ENCODE measurements at places on chromosomes 4 and X. TPM values are rescaled to one million over a fixed set of nuclear protein-coding genes. Genes with fewer than 3 reads are reported as not detected.
A peak's percentile ranks its signal among the peaks of the same experiment; 100 is the strongest.

GRCh38 chr4:185912779-185913178 lies 100.8 kb upstream of the SORBS2 start:
- no peaks in the 10 kb centered on the region for H3K27me3 ChIP-seq
- no peak overlapping the region for H3K4me3 ChIP-seq

The GAGE12E gene
- polyA plus RNA-seq: not detected

GRCh38 chrX:70336767-70337166 lies 46.9 kb downstream of the KIF4A start:
- no peaks in the 10 kb centered on the region for H3K4me1 ChIP-seq
- no peak overlapping the region for H3K27ac ChIP-seq
- no peak for DNase-seq
- H3K27me3 ChIP-seq: no peaks in the 10 kb centered on the region
- peaks cover under 1% of the 10 kb centered on the region for H3K36me3 ChIP-seq

The EFNB1 gene
- 7.5 TPM for polyA plus RNA-seq

DNA sequence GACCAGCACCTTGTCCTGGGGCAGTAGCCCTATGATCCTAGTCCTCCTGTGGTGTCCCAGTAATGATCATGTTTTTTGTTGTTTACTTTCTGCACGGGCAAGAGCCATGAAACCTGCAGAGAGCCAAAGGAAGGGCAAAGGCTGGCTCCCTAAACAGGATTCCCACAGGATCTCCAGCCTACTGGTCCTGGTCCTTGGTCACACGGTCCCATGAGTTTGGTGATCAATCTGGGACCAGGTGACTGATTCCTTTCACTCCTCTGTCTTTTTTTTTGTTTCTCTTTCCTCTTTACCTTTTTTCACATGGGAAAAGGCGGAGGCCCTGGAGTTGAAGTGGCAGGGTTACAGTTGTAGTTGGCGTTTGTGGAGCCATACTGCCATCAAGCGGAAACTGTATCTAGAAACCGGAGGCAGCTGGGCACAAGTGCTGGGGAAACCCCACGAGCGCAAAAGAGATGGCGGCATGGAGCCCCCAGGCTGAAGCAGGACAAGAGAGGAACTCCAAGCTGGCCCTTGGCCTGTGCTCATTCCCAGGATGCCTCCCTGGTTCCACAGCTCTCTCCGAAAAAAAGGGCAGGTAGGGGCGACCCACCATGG lies 34.6 kb downstream of the NBDY start:
- H3K27ac ChIP-seq: peak overlapping the region; percentile 16
- H3K4me1 ChIP-seq: peaks cover 15% of the 10 kb centered on the region
- H3K36me3 ChIP-seq: peaks cover 3% of the 10 kb centered on the region
- H3K27me3 ChIP-seq: no peaks in the 10 kb centered on the region

DNA sequence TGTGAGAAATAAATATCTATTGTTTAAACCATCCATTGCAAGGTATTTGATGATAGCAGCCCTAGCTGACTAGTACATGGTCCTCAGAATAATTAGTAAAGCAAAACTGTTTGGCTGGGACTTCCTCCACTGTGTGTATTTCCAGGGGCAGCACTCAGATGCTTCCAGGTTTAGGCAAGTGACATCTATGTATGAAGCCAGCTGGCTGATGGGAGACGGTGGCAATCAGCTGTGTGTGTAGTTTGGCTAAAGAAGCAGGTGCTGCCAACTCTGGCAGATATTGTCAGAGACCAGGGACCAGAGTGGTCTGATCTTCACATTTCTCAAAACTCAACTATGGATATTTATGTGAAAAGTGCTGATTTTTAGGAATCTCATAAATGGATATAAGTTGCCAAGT lies 19.1 kb downstream of the HS3ST1 start:
- H3K27me3 ChIP-seq: no peaks in the 10 kb centered on the region
- H3K27ac ChIP-seq: no peak overlapping the region
- no peak overlapping the region for H3K4me3 ChIP-seq
- H3K4me1 ChIP-seq: no peaks in the 10 kb centered on the region
- H3K36me3 ChIP-seq: no peaks in the 10 kb centered on the region

DNA sequence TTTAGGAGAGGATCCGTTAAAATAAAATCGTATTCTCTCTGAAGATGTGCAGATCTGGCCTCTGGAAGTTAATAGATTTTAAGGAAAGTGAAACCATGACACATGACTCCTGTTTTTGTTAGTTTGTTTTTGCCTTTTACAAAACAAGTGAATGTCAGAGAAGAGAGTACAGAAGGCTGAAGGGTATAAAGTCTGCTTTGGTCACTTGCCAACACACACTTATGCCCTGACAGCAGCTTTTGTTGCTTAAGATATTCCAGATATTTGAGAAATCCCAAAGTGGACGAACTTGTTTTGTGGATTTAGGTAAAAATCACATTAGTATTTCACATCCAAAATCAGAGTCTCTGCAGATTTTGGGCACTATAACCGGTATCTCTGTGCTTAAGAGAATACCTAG lies 192.4 kb upstream of the RASGEF1B start:
- no peaks in the 10 kb centered on the region for H3K4me1 ChIP-seq
- H3K36me3 ChIP-seq: no peaks in the 10 kb centered on the region
- DNase-seq: no peak
- no peaks in the 10 kb centered on the region for H3K27me3 ChIP-seq
- H3K27ac ChIP-seq: no peak overlapping the region

GRCh38 chrX:120485315-120485637 lies 16.2 kb upstream of the LAMP2 start:
- no peaks in the 10 kb centered on the region for H3K36me3 ChIP-seq
- H3K27me3 ChIP-seq: peaks cover 4% of the 10 kb centered on the region
- peak overlapping the region; percentile 70 for H3K27ac ChIP-seq
- peak overlapping the region; percentile 46 for H3K4me3 ChIP-seq
- no peak for DNase-seq

The XG gene
- polyA plus RNA-seq: 0.76 TPM

The PLK4 gene
- 10.3 TPM for polyA plus RNA-seq

The CENPU gene
- 9.6 TPM for polyA plus RNA-seq

GRCh38 chrX:40646489-40647306 lies 663 bp downstream of the CXorf38 start:
- H3K27ac ChIP-seq: peak overlapping the region; percentile 67
- peak overlapping the region; percentile 86 for H3K4me3 ChIP-seq

DNA sequence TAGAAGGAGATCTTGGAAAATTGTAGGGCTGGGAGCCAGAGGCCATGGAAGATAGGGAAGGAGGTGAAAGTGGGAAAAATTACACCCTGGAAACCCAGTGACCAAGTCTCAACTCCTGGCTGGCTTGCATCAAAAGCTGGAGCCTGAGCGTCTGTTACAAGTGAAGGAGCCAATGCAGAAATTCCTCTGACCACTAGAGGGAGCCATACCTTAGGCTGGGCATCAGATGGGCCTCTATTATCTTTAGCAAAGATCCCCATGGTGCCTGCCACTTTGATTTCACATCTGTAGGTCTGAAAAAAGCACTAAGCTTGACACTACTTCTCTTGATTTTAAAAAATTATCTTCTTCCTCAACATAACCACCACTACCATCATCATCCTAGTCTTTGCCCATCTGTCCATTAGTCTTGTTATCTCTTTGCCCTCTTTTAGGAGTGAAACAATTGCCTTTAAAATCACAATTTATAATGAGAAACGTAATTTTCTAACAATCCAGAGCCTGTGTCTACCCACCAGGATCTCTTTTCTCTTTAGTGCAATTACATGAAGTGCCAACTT lies 62.9 kb downstream of the ANAPC4 start:
- no peaks in the 10 kb centered on the region for H3K36me3 ChIP-seq
- H3K4me1 ChIP-seq: no peaks in the 10 kb centered on the region
- no peak overlapping the region for H3K4me3 ChIP-seq
- H3K27me3 ChIP-seq: no peaks in the 10 kb centered on the region
- DNase-seq: peak; percentile 71
- no peak overlapping the region for H3K27ac ChIP-seq

The DCX gene
- polyA plus RNA-seq: 0.26 TPM

The RTL9 gene
- 0.02 TPM for polyA plus RNA-seq

- DNase-seq: no peak
- H3K27me3 ChIP-seq: no peaks in the 10 kb centered on the region
- H3K27ac ChIP-seq: no peak overlapping the region
- peaks cover 5% of the 10 kb centered on the region for H3K4me1 ChIP-seq
- no peaks in the 10 kb centered on the region for H3K36me3 ChIP-seq
These were observed 71.3 kb upstream of the ACSL1 start for GRCh38 chr4:184896868-184897715.

DNA sequence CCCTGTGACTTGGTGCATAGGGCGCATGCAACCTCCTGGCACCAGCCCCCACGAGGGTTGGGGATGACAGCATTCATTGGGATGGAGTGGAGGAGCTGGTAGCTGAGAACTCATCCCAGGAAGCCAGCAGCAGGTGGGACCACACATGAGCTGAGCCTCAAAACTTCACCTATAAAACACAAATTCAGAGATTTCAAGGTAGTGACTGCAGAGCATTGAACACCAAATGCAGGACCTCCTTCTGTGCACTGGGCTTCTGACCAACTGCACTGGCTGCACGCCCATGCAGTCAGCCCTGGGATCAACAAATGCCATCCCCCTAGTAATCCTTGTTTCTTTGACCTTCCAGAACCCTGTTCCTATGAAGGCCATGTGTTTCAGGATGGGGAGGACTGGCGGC lies 197.8 kb downstream of the FRAS1 start:
- no peaks in the 10 kb centered on the region for H3K4me1 ChIP-seq
- H3K27me3 ChIP-seq: no peaks in the 10 kb centered on the region
- no peak overlapping the region for H3K27ac ChIP-seq
- H3K36me3 ChIP-seq: peaks cover 17% of the 10 kb centered on the region

DNA sequence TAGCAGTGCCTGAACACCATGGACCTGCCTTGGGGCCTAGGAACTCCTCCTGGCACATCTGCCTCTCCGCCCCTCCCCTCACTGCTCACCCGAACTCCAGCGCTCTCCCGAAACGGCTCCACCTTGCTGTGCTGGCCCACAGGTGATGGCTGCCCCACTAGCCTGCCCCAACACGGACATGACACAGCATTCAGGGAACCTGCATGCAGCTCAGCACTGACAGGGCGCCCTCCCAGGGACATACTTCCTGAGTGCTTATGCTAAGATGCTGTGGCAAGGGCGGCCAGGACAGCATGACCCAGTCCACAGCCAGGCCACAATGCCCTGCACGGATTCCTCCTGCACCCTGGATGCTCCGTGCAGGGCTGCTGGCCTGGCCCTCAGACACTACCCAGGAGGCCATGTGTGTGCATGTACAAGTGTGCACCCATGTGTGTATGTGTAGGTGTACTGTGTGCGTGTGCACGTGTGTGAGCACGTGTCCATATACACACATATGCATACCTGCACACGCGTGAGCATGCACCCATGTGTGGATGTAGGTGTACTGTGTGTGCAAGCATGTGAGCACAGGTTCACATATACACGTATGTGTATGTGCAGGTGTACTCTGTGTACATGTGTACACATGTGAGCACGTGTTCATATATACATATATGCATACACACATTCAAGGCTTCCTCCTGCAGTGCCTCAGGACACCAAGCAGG lies 6.0 kb downstream of the TMEM271 start:
- no peak overlapping the region for H3K4me3 ChIP-seq
- no peak for DNase-seq
- H3K27me3 ChIP-seq: peaks cover 35% of the 10 kb centered on the region
- no peaks in the 10 kb centered on the region for H3K36me3 ChIP-seq

- H3K4me1 ChIP-seq: peaks cover 10% of the 10 kb centered on the region
- H3K36me3 ChIP-seq: peaks cover 93% of the 10 kb centered on the region
- peak overlapping the region; percentile 50 for H3K27ac ChIP-seq
These were observed 9.6 kb downstream of the ARSJ start for GRCh38 chr4:113969709-113970334.

GRCh38 chr4:13250263-13250662 lies 233.9 kb downstream of the RAB28 start:
- H3K27ac ChIP-seq: no peak overlapping the region
- no peak overlapping the region for H3K4me3 ChIP-seq
- DNase-seq: no peak
- no peaks in the 10 kb centered on the region for H3K4me1 ChIP-seq
- no peaks in the 10 kb centered on the region for H3K27me3 ChIP-seq

GRCh38 chr4:121484633-121485032 lies 103.8 kb upstream of the QRFPR start:
- H3K36me3 ChIP-seq: no peaks in the 10 kb centered on the region
- no peaks in the 10 kb centered on the region for H3K27me3 ChIP-seq
- H3K4me3 ChIP-seq: no peak overlapping the region
- no peak overlapping the region for H3K27ac ChIP-seq
- peak; percentile 29 for DNase-seq

DNA sequence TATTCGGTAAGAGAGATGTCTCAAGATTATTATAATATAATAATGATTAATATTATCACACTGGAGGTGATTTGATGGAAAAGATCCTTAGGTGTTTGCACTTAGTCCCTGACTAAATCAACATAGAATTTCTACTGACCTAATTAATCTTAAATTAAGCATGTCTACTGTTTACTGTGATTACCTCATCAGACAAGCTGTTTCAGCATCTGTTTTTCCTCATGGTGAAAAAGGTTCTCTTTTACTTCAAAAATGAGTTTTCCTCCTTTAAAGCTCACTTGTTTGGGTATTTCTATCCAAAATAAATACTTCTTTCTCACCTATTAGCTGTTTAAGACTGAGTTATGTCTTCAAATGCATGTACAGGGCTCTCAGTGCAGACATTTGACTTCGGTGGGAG lies 407.8 kb downstream of the NKX6-1 start:
- H3K36me3 ChIP-seq: no peaks in the 10 kb centered on the region
- DNase-seq: no peak
- no peak overlapping the region for H3K27ac ChIP-seq
- no peaks in the 10 kb centered on the region for H3K27me3 ChIP-seq

DNA sequence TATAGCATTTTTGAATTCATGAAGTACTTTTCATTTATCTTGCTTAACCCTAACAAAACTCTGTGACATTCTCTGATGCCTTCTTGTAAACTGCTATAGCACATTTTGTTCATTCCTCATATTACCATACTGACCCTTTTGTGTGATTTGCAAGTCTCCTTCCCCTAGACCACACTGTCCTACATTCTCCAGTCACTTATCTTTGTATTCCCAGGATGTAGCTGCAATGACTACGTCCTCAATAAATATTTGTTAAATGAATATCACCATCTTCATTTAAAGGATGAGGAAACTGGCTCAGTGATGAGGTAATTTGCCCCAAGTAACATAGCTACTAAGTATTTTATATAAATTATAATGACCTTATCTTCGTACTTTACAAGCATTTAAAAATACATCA lies 11.9 kb downstream of the HUWE1 start:
- no peak overlapping the region for H3K27ac ChIP-seq
- 0 out of 2 replicates have a peak, but pooled peaks cover 3% of the 10 kb centered on the region for H3K4me1 ChIP-seq
- no peak overlapping the region for H3K4me3 ChIP-seq
- H3K27me3 ChIP-seq: no peaks in the 10 kb centered on the region

The UGT2B17 gene
- not detected for polyA plus RNA-seq

The OTUD6A gene
- polyA plus RNA-seq: not detected

- no peak overlapping the region for H3K4me3 ChIP-seq
- no peaks in the 10 kb centered on the region for H3K4me1 ChIP-seq
- no peaks in the 10 kb centered on the region for H3K27me3 ChIP-seq
- DNase-seq: peak; percentile 53
- peak overlapping the region; percentile 94 for H3K27ac ChIP-seq
These were observed 55.3 kb upstream of the MSANTD1 start for GRCh38 chr4:3193531-3194203.

DNA sequence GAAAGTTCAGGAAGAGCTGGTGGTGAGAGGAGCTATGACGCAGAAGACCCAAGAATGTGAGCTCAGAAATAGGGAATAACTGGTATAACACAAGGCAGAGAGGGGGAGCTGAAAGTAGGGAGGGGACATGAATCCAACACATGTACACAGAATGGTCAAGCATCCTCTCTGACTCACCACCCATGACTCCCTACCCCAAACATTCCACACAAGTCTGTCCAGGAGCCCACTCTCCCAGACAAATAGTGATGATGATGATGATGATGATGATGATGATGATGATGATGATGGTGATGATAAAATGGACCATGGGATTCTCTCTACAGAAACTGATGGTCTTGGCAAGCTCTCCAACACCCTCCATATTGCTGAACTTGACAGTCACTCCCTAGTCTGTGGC lies 46.4 kb downstream of the NAT8L start:
- DNase-seq: no peak
- H3K4me3 ChIP-seq: no peak overlapping the region
- no peaks in the 10 kb centered on the region for H3K4me1 ChIP-seq
- no peaks in the 10 kb centered on the region for H3K36me3 ChIP-seq
